ENCODE measurements at places on chromosomes 1 and 21.

GRCh38 chr1:42739753-42740700 lies at the start of gene CLDN19:
CLDN19 (minus strand) TSS chr1:42740236; CDS start chr1:42740063, 173 bp downstream.
- DNase-seq, result no peak

GRCh38 chr1:44213222-44214112 lies at the start of gene DMAP1:
DMAP1 (plus strand) TSS chr1:44213471; CDS start chr1:44213754, 283 bp downstream.
- peak; percentile 48 for DNase-seq

- DNase-seq, result peak; percentile 63
Observed at GRCh38 chr1:31715087-31715872, 11.5 kb upstream of the COL16A1 start.

GRCh38 chr1:42756956-42757891 lies 9.6 kb downstream of the P3H1 start:
- DNase-seq, result no peak

DNA sequence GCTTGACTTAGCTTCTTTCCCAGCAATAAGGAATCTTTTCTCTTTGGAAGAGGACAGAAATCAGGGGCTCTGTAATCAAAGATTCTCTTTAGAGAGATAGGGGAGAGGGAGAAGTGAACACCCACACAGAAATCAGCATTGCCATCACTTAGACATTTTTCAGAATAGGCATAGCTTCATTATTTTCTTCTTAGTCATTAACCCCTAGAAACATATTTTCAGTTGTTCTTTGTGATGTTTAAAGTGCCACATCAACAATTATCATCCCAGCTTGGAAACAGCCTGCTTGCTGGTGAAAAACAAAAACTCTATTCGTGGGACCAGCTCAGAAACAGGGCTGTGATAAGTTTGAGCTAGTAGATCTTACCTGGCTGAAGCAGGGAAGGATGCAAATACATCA lies 88.3 kb upstream of the SLC44A3 start:
- DNase-seq, result no peak

- no peak for DNase-seq
Observed at GRCh38 chr1:100626397-100626796, 88.5 kb downstream of the GPR88 start.

GRCh38 chr1:32197837-32198236 lies 2.6 kb upstream of the CCDC28B start:
- DNase-seq, result no peak

GRCh38 chr21:35048183-35048601 lies 910 bp downstream of the RUNX1 start:
- no peak for DNase-seq

GRCh38 chr1:12124693-12125421 lies 41.9 kb upstream of the TNFRSF1B start:
- DNase-seq, result peak; percentile 52

DNA sequence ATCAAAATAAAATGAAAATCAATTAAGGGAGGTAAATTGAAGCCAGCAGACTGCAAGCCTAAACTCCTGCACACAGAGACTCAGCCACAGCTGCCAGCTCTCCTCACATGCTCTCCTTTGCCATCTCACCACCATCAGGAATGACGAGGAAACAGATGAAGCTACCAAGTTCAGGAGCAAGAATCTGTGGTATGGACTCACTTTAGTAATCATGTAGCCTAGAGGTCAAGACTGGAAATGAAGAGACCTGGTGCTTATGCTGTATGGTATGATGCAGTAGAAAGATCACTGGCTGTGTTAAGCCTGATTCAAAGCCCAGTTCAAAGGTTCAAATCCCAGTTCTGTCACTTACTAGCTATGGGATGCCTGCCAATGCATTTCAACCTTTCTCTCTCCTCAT lies 78.9 kb upstream of the CAMK1G start:
- no peak for DNase-seq

DNA sequence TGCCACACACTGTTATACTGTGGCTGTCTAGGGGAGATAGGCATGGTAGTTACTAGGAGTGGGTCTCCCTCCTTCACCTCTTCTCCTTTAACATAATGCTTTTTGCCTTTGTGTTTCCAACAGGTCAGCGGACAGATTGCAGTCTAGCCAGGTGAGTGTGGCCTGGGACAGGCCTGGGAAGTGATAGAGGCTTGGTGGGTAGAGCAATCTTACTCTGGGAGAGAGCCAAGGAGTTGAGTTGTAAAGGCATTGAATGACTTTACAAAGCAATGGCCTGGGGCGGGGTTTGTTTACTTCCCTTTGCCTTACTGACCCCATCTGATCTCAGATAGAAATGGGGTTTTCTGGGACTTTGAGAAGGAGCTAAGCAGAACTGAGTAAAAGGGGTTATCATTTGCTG lies 51.0 kb upstream of the IKBKE start:
- no peak for DNase-seq

DNA sequence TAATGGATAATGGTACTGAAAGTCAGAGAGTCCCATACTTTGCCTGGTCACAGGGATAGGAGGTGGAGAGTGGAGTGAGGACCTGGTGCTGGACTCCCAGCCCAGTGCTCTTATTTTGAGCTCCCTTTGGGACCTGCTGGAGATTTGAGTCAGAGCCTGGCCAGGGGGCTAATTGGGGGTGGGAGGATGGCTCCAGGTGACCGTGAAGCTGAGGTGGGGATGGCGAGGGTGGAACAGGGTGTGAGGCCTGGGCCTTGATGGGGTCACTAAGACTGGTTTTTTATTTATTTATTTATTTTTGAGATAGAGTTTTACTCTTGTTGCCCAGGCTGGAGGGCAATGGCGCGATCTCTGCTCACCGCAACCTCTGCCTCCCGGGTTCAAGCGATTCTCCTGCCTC lies 17.8 kb downstream of the AMPD2 start:
- no peak for DNase-seq

DNA sequence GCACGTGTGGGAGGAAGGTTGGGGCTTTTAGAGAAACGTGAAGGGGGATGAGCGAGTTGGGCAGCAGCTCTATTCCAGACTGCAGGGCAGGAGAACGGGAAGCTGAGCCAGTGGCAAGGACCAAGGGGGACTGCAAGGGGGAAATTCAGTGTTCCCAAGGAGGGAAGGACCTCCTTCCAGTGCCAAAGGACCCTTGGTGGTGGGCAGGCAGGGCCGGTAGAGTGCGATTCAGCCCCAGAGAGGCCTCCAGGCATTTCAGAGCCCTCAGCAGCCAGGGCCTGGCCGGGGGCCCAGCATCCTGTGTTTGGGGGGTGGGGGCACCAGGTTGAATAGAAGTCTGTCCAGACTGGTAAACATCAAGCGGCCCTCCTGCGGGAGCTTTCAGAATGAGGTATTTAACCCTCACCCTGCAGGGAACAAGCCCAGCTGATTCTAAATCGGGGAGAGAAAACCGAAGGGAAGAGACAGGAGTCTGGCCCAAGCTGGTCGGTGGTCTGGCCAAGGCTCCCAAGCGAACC lies 2.3 kb downstream of the COL9A2 start:
- no peak for DNase-seq

GRCh38 chr1:55695151-55695550 lies 480.0 kb upstream of the USP24 start:
- no peak for DNase-seq
